ENCODE measurements at places on chromosomes 7 and 10. TPM values are rescaled to one million over a fixed set of nuclear protein-coding genes. Genes with fewer than 3 reads are reported as not detected.
A peak's percentile ranks its signal among the peaks of the same experiment; 100 is the strongest.

DNA sequence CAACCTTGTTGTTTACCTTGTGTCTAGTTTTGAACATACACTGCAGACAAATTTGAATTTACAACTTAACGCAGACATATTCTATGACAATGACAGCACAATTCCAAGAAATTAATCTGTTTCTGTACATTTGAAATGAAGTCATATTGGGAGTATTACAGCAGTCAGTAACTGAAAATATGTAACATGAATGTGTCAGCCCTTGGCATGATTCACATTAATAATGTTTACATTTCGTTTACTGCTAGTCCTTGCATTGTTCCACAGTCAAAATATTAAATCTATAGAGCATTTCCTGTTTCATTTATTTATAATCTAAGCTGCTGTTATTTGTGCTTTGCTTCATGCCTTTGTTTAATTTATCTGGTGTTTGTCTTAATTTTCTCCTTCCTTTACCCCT is 80.4 kb downstream of the NOC3L start:
- DNase-seq: no peak

GRCh38 chr7:75850235-75850634 is 28.6 kb upstream of the RHBDD2 start:
- no peak for DNase-seq

DNA sequence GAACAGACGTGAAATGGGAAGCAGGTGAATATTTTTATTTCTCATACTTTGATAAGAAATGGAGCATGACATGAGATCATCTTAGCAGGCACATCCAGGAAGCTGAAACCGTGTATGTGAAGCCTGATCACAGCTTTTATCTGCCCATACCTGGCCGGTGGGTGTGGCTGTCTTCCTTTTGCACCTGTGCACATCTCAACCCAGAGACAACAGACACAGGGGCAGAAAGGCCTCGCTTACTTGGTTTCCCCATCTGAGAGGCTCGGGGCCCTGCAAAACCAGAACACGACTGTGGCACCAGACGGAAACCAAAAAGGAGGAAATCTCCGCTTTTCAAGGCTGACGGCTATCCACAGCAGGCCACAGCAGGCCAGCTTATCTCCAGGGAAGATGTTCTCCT is 116.4 kb downstream of the TCERG1L start:
- DNase-seq: no peak

- no peak for DNase-seq
Measured at GRCh38 chr7:50619684-50620083, 54.5 kb upstream of the DDC start.

DNA sequence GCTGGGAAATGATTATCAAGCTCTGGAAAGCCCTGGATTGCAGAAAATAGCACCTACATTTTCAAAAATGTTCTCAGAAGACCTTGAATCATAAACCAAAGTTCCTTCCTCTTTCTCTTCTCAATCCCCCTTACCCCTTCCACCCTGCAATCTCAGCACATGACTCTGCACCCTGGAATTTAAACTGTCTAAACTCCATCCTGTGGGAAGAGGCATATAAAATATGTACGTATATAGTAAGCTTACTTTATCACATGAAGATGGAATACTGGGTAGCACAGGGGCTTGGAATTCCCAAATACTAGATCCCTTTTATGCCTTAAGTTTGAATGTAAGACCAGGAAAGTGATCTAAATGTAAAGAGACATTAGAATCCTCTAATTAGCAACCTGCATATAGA is 7.7 kb downstream of the AGMO start:
- DNase-seq: no peak

DNA sequence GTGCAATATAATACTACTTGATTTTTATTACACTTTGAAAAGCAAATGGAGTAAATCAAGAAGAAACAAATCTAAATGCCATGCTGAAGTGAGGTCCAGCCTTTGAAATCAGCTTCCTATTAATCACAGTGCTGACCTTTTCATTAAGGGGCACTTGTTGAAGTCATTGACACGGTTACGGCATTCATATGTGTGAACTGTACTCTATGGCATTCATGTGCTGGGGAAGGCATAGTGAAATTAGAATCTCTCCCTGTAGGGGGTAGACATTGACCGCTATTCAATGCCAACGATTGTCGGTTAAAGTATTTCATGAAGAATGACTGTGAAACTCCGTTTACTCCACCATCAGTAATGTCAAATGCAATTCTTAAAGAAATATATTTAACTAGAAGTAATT is 296.1 kb upstream of the SEMA3A start:
- no peak for DNase-seq

DNA sequence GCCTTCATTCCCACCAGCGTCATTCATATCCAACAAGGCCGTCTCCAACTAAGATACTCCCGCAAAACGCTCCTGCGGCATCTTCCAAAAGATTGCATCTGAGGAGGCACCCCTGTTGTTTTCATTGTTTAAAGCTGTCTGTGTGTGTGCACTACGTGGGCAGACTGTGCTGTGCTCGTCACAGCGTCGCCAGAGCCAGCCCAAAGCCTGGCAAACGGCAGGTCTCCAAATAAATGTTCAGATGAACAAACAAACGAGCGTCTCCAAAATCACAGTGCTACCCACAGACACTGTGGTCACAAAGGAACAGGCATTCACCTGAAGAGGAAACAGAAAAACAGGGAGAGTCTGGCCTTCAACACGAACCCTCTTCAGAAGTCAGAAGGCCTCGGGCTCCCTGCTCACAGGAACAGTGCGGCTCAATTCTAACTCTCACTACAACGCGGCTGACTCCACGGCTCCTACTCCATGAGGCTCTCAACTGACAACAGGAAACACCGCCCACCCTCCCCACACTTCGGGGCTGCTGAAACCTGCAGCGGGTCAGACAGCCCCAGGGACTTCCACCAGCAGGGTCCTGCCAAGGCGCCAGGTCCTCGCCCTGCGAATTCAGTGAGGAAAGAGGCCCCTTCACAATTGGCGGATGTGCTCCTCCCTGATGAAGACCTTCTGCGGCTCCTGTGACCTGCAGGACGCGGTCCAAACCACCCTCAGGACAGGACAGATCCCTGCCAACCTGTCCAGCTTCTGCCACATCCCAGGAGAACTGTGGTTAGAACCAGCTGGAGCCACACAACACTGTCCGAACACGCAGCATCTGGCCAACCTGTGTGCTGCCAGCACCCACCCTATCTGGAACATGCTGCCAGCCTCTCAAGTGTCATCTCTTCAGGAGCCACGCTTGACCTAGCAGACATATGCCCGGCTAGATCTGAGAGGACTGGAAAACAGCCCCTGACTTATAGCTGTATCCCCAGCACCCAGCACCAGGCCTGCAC is 36.1 kb downstream of the MAD1L1 start:
- no peak for DNase-seq

DNA sequence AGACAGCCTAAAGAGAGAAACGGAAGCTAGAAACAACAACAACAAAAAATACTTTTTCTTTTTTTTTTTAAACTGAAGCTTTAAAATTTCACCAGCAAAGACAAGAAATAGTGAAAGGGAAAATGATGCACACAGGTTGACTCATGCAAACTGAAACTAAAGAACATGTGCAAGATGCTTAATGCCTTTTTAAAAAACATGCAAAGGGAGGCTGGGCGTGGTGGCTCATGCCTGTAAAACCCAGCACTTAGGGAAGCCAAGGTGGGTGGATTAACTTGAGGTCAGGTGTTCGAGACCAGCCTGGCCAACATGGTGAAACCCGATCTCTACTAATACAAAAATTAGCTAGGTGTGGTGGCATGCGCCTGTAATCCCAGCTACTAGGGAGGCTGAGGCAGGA is 15.1 kb upstream of the CUBN start:
- DNase-seq: no peak

GRCh38 chr10:126528315-126528835 is 140.1 kb upstream of the ADAM12 start:
- no peak for DNase-seq

- DNase-seq: no peak
Measured at GRCh38 chr7:2595258-2595860, 36.4 kb upstream of the TTYH3 start.

DNA sequence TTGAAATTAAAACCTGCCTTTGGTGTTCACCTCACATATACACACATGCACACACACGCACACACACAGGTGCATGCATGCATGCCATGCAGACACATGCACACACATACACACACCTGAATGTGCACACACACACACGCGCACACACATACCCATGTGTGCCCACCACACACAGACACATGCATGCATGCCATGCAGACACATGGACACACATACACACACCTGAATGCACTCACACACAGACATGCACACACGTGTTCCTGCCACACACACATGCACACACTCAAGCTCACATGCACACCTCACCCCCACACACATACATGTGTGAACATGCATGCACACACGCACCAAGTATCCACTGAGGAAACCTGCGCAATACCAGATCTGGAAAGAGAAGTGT is 136.4 kb downstream of the KLF6 start:
- DNase-seq: no peak

DNA sequence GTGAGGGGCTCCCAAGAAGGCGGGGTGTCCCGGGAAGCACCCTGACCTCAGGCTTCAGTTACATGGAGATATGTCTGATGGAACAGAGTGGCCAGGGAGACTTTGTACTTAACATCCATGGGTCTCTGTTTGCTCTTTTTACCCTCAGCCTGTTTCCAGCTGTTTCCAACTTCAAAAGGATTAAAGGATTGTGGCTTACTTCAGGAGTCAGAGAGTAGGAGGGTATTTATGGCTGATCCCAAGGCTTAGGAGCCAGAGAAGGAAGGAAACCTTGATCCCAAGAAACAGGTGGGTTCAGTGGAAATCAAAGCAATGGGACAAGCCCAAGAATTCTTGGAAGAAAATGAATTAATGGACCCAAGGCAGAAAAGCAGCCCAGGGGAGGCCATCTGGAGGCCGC is 37.7 kb upstream of the ZNF438 start:
- DNase-seq: no peak

DNA sequence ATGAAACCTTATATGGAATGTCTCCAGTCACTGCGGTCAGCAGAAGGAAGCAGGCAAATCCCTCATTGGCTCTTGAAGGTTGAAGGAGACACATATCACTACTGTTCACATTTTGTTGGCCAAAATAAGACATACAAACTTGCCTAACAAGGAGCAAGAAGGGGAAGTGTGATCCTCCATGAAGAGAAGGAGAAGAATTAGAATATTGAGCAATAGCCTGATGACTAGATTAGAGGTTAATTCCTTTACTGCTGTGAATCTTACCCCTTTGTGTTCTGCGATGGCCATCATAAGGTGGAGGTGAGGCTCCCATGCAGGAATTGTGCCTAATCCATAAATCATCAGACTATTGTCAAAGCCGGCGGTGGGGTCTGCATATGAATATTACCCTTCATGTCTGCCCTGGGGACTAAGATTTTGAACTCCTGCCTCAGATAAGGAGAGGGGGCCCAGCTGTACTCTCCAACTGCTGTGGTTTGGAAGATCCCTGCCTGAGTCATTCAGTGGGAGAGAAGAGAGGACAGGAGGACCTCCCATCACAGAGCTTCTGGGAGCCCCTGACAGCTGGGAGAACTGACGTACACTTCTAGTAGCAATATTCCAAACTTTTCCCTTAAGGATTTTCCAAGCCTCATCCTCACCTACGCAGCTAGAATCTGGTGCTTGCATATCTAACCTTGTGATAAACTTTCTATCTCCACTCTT is 398.5 kb downstream of the REEP3 start:
- DNase-seq: peak; percentile 32

GRCh38 chr7:4959893-4960292 is 906 bp upstream of the MMD2 start:
- no peak for DNase-seq

DNA sequence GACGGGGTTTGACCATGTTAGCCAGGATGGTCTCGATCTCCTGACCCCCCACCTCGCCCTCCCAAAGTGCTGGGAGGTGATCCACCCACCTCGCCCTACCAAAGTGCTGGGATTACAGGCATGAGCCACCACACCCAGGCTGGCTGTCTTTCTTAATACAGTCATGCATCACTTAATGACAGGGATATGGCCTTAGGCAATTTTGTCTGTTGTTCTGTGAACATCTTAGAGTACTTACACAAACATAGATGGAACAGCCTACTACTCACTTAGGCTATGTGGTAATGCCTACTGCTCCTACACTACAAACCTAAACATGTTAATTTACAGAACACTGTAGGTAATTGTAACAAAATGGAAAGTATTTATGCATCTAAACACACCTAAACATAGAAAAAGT is 106.6 kb upstream of the KCNMA1 start:
- DNase-seq: no peak

DNA sequence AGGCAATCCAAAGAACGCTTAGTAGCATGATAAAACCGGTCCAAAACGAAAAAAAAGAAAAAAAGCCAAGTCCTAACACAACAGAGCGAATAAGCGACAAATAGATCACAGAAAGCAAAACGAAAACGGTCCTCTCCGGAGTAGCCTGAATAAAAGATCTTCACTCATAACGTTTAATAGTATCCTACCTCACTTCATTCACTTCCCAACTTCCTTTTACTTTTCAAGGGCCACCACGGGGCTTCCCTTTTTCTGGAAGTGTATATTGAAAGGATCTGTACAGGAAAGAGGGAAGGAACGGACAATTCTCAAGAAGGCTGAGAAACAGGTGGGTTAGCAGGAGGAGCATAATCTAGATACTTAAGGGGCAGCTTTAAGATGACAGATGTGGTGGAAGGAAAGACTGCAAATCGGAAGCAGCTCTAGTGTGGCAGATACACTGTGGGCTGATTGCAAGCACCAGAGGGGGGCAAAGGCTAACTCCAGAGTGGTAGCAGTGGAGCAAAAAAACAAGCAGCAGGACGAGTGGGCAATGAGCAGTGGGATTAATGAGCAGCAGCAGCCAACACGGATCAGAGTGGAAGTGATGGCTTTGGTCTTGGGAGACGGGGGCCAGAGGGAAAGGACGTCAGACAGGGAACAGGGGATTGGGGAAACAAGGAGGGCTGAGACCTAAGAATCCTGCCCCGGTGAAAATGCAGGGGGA is 866 bp downstream of the CNOT4 start:
- peak; percentile 13 for DNase-seq

GRCh38 chr7:137636376-137636775 is 210.4 kb downstream of the DGKI start:
- no peak for DNase-seq

GRCh38 chr10:11901833-11902475 is 78.8 kb downstream of the PROSER2 start:
- no peak for DNase-seq

GRCh38 chr10:61052469-61053205 is 108.7 kb upstream of the RHOBTB1 start:
- no peak for DNase-seq

Gene C10orf62
- polyA plus RNA-seq: 1.1 TPM

Gene DGKI
- polyA plus RNA-seq: 0.22 TPM

Gene ACSL5
- 7.3 TPM for polyA plus RNA-seq

Gene ZNF746
- 4.5 TPM for polyA plus RNA-seq

Gene PTF1A
- not detected for polyA plus RNA-seq

Gene CACNB2
- 8.9 TPM for polyA plus RNA-seq

Gene GDI2
- 99.6 TPM for polyA plus RNA-seq

Gene BHLHA15
- 0.06 TPM for polyA plus RNA-seq

Gene FFAR4
- 0.12 TPM for polyA plus RNA-seq

Gene PLCE1
- 2.3 TPM for polyA plus RNA-seq

Gene PFKP
- polyA plus RNA-seq: 230 TPM

Gene BMPER
- polyA plus RNA-seq: 0.88 TPM

Gene TRPV6
- not detected for polyA plus RNA-seq

Measured in heart right ventricle (tissue), 16 donors.